Stimulated activated CD8-positive, alpha-beta memory T cell treated with anti-CD3 and anti-CD28 coated beads, Interleukin-4, amount 100 ng/mL, for 4 hours (primary cell): ENCODE measurements at places on chromosomes 2 and 18.

DNA sequence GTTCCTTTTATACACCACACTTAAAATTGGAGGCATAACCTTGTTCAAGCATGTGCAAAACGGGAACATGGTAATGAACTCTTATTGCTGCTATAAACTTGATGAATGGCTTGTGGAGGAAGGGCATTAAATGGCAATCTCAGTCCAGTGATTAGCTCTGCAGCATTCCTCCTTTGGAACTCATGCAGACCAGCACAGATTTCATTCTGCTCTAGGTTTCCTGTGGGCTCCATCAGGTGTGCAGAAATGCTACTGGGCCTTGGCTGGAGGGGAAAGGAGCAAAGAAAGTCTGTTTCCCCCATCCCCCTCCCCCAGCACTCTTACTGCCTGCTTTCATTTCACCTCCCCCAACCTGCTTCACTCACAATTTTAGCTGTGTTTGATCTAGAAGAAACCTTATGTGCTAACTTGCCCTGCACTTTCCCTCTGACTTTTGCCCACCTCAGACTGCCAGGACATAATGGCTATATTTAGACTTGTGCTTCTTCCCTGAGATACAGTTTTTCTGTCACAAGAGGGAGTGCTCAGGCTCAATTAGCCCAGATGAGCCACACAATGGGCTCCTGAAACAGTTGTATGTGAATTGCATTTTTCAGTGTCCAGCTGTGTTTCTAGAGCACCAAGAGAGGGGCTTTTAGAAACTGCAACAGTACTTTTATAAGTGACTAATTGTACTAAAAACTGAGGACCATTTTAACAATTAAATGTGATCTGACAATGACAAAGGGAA, 109.8 kb downstream of the FSHR start:
- DNase-seq = no peak

GRCh38 chr2:215882689-215883088, 130.7 kb downstream of the MREG start:
- DNase-seq = no peak

DNA sequence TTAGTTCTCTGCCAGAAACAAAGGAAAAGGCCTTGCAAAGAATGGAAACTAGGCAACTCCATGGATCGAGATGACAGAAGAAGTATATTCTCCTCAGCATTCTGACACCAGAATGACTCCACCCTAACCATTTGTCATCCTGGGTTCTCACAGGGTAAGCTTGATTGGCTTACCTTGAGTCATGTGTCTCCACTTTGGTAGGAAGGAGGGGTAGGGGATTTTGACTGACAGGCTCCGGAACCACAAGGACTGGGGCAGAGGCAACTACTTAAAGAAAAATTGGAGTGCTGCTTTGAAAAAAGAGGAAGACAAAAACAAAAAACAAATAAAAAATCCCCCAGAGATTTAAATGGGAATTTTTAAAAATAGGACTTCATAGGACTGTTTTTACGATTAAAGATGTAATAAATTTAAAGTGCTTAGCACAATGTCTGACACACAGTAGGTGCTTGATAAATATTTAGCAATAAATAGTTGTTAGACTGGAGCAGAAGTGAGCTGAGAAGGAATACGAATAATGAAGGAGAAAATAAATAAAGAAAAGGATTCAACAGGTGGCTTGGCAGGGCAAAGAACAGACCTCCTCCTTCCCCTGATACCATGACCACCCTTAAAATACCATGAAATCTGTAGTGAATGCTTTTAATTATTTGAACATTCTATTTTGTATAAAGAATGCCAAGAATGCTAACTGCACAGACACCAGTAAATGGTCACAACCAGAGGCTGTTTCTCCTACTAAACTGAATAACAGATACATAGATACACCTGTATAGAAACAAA, 230.2 kb downstream of the CDCA7 start:
- DNase-seq = no peak

DNA sequence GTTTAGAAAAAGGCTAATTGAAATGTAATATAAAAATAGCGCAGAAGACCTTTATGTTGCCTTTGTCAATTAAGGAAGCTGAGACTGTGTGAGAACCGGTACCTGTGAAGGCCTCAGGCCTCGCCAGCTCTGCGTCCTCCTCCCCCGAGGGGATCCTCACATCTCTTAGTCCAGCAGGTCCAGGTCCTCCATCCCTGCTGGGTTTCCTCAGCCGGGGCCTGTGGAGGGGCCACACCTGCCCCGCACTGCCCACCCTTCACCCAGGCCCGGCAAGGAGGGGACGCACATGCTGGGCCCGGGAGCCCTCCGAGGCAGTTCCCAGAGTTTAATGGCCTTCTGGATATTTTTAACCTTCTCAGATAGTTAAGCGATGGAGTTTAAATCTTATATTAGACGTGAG, 3.5 kb downstream of the KCNG2 start:
- DNase-seq = no peak

DNA sequence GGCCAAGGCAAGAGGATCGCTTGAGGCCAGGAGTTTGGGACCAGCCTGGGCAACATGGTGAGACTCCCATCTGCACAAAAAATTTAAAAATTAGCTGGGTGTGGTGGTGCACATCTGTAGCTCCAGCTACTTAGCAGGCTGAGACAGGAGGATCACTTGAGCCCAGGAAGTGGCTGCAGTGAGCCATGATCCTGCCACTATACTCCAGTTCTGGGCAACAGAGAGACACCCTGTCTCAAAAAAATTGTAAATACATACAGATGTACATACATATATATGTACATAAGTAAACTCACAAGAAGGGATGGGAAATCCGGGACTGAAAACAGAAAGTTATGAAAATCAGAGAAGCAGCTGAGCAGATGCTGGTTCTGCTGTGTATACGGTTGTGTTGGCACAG, 29.6 kb upstream of the TAF4B start:
- no peak for DNase-seq

DNA sequence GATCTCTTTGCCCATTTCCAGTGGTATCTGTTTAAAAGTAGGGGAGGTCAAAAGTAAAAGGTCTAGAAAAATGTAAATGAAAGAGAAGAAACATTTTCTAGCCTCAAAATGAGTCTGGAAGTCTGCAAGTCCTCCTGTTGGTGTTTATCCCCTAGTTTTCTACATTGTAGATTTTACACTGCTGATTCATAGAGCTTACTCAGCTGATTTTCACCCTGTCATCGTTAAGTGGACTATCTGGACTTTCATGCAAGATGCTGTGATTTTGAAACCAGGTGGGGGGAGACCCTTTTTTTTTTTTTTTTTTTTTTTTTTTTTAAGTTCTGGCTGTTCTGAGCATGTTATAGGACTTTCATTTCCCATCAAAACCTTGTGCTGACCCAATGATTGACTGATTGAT, 10.3 kb downstream of the HOXD3 start:
- no peak for DNase-seq

GRCh38 chr2:201854841-201855240, 48.5 kb downstream of the CDK15 start:
- no peak for DNase-seq

DNA sequence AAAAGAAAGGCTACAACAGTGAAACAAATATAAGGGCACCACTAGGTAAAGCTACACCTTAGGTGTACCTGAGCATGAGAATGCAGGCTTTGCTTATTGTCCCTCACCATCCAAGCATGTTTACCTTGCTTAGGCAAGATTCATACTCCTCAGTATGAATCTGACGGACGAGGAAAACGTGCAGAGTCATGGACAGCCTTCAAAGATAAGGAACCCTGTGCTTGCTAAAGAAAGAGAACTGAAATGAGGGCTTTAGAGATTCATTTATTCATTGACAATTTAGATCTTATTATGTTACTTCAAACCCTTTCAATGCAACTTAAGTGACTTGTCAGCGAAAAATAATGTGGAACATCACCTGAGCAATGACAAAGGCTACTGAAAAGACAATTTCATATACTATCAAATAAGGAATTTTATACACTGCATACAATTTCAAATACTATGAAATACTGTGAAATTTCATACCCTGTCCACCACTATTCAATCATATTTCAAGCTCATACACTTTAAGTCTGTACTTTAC, 21.7 kb downstream of the CLASP1 start:
- DNase-seq = no peak

DNA sequence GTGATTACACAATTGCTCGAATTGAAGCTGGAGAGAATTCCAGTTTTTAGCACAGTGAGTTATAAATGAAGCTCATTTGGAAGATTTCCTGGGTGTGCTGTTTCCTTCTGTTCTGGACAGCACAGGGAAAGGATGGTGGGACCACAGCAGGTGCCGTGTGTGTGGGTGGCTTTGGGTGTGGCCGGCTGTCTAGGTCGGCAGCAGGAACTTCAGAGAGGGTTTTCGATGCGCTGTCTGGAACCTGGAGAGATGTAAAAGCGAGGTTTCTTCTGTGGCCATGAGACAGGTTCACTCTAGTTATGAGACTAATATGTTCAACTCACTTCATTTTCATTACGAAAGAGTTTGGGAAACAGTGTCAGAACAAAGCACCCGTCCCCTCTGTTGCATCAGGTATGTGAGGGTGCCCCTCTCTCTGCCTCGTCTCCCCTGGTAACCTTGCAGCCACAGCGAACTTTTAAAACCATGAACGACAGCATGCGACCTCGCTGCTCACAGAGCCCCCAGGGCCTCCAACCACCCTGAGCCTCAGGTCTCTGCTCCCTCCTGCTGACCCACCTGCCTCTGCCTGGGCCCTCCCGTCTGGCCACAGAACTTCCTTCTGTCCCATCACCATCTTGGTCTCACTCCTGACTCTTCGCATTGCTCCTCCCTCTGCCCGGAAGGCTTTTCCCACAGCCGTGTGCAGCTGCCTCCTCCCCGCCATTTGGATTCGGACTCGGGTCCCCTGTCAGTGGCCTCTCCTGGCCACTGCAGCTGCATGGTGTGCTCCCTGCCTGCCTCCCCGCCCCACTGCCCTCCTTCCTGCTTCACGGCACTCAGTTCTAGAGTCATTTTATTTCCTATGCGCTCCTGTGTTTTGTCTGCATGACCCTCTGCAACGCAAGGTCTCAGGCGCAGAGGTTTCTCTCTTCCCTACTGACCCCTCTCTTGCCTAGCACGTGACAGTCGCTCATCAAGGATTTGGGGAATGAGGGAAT, 151.2 kb downstream of the NDUFA10 start:
- DNase-seq = no peak

- DNase-seq = no peak
Observed at GRCh38 chr2:36352701-36353100, 2.9 kb upstream of the CRIM1 start.
